ENCODE measurements at places on chromosomes 4 and X. TPM values are rescaled to one million over a fixed set of nuclear protein-coding genes. Genes with fewer than 3 reads are reported as not detected.

- DNase-seq = no peak
These were observed 13.0 kb upstream of the C1GALT1C1 start for GRCh38 chrX:120642871-120643270.

The TRAM1L1 gene
- total RNA-seq = 0.51 TPM

The NEXMIF gene
- not detected for total RNA-seq

DNA sequence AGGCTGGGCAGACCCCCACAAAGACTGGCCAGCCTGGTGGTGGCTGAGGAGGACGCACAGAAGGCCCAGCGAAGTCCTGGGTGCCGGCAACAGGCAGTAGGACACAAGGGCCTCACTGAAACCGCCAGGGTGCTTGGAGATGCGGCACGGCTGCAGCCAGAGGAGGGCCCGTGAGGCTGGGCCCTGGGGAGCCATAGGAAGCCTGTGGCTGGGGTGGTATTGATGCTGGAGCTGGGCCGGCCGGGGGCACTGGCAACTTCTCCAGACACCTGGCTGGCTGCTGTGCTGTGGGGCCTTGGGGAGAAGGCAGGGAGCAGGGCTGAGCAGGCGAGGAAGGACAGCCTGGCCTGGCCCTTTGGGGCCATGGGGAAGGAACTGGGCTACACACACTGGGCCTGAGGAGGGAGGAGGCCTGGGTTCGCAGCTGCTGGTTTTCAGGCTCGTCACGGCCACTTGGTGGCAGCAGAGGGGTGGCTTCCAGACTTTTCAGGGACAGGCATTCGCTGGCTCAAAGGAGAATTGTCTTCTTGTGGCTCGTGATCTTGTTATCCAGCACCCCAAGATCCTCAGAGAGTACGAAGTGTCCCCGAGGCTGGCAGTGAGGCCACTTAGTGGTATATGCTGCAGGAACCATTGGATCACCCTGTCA, 37.2 kb downstream of the ATP2B3 start:
- peak; percentile 39 for DNase-seq

GRCh38 chrX:48976086-48976485, 4.4 kb upstream of the KCND1 start:
- no peak for DNase-seq

GRCh38 chr4:81164623-81165416, 50.2 kb downstream of the PRKG2 start:
- no peak for DNase-seq

The PITX2 gene
- total RNA-seq = under 0.01 TPM

DNA sequence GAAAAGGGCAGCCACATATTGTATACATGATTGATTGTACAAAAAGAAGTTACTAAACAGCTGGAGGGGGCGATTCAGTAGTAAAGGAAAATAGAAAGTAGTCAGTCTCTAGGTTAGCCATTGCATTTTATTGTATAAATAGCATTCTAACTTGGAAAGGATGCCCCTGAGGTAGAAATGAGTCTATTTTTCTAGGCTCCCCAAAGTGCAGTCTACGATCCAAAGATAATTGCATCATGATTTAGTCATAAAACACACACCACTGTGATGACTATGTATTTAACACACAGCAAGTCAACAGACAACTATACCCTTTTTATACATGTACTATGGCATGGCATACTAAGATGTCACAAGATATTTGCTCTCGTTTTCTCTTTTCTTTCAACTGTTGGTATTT, 204.9 kb downstream of the APBB2 start:
- no peak for DNase-seq
